ENCODE measurements at places on chromosomes 6 and 20. TPM values are rescaled to one million over a fixed set of nuclear protein-coding genes. Genes with fewer than 3 reads are reported as not detected.

The AVP gene
- polyA plus RNA-seq, result not detected

The BCAS4 gene
- 20.6 TPM for polyA plus RNA-seq

The CTSZ gene
- 213 TPM for polyA plus RNA-seq

The VPS52 gene
- 27.2 TPM for polyA plus RNA-seq

The PNLDC1 gene
- 0.03 TPM for polyA plus RNA-seq

The SNAP91 gene
- polyA plus RNA-seq, result not detected

The LY6G6C gene
- 0.28 TPM for polyA plus RNA-seq

The SLC17A1 gene
- polyA plus RNA-seq, result not detected

The CAGE1 gene
- polyA plus RNA-seq, result 0.03 TPM

The MUCL3 gene
- polyA plus RNA-seq, result not detected

The ZNF311 gene
- polyA plus RNA-seq, result 1.9 TPM

The PPP1R3G gene
- 0.06 TPM for polyA plus RNA-seq

The FAM209B gene
- polyA plus RNA-seq, result 0.40 TPM

The GTSF1L gene
- not detected for polyA plus RNA-seq

The ANGPT4 gene
- polyA plus RNA-seq, result not detected

The PARD6B gene
- polyA plus RNA-seq, result 1.0 TPM

The ENTPD6 gene
- 70.2 TPM for polyA plus RNA-seq

The OGFRL1 gene
- 3.6 TPM for polyA plus RNA-seq

The MUC22 gene
- polyA plus RNA-seq, result not detected

The LST1 gene
- 0.20 TPM for polyA plus RNA-seq

The CDH4 gene
- 7.3 TPM for polyA plus RNA-seq

The SALL4 gene
- polyA plus RNA-seq, result 0.10 TPM

The TP53TG5 gene
- polyA plus RNA-seq, result not detected

The RAB23 gene
- 6.9 TPM for polyA plus RNA-seq

The GTF3C6 gene
- 88.6 TPM for polyA plus RNA-seq

The OR2H2 gene
- not detected for polyA plus RNA-seq

The PKIB gene
- polyA plus RNA-seq, result 0.94 TPM

The HLA-DQA1 gene
- polyA plus RNA-seq, result not detected

Data from foreskin keratinocyte (primary cell).